Hematopoietic multipotent progenitor cell treated with erythropoietin and hydrocortisone succinate and interleukin-3 and kit ligand, for 8 days (in vitro differentiated cells): ENCODE measurements at places on chromosomes 5 and 9.

- no peak for DNase-seq
These were observed 268.7 kb downstream of the AOPEP start for GRCh38 chr9:94995048-94995693.

DNA sequence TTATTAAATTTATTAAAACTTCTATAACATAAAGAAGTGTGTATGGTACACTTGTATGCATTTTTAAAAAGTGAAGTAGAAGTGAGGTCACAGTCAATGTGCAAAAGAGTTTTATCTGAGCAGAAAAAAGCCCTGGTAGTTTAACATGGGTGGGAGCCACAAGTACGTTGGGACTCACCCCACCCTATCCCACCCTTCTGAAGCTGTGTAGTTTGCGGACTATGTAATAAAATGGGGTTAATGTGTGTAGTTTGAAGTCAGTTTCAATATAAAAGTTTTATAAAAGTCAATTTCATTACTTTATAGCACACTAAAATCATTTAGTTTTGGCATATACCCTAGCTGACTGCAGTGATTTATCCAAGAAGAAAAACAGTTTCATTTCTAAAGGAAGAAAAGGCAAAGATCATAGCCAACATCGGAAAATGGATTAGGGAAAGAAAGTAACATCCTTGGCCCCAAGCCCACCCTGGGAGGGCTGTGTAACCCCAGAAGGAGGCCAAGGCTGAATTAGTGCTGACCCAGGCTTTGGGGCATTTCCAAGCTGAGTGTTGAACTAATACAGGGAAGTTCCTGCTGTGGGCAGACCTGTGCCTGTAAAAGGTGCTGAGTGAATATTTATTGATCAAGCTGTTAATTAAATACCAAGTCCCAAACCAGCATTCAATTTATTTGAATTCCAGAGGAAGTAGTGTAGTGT, 398.6 kb upstream of the ADAMTSL1 start:
- no peak for DNase-seq

DNA sequence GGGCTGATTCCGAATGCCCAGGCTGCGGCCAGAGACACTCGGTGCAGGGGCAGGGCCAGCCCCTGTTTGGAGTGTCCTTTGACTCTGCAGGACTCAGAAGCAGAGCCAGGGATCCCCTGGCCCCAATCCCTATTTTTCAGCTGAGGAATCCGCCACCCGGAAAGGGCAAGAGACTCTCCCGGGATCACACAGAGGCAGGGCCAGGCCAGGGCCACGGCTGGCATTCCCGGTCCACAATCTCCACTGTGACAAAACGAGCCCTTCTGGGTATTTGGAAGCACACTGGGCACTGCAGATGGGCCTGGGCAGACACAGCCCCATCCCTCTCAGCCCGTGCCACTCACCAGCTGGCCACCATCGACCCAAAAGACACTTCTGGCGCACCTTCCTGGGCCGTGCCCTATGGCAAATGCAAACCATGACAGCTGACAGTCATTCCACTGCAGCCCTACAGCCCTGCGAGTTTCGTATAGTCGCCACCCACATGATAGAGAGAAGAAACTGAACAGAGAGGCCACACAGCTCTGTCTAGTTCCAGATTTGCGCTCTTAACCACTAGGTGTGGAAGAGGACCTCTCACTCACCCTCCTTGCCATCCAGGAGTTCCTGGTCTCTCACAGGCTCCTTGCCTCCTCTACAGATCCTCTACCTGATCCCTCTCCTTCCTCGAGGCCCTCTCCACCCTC, 13.3 kb downstream of the NR5A1 start:
- no peak for DNase-seq

- DNase-seq = peak; percentile 58
These were observed 1.8 kb downstream of the RNF130 start for GRCh38 chr5:180069589-180070247.

DNA sequence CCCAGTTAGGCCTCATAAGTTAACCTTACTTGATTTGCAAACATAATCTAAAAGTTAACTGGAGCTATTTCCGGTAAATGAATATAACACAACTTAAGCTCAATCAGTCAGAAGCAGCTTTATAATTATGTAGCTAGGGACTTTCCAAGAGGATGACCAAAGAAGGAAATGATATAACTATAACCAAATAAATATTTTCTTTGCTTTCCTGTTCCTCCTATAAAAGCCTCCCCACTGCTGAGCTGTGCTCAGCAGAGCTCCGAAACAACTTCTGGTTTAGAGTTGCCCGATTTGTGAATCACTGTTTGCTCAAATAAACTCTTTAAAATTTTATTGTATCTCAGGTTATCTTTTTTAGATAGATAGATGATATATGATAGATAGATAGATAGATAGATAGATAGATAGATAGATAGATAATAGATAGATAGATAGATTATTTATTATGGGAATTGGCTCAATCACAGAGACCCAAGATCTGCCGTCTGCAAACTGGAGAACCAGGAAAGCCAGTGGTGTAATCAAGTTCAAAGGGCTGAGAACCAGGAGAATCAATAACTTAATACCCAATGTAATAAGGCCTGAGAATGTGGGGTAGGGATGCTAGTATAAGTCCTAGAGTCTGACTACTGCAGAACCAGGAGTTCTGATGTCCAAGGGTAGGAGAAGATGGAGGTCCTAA, 19.3 kb upstream of the TMEM161B start:
- DNase-seq = no peak

GRCh38 chr5:145110834-145111233, 724.3 kb downstream of the PRELID2 start:
- no peak for DNase-seq

DNA sequence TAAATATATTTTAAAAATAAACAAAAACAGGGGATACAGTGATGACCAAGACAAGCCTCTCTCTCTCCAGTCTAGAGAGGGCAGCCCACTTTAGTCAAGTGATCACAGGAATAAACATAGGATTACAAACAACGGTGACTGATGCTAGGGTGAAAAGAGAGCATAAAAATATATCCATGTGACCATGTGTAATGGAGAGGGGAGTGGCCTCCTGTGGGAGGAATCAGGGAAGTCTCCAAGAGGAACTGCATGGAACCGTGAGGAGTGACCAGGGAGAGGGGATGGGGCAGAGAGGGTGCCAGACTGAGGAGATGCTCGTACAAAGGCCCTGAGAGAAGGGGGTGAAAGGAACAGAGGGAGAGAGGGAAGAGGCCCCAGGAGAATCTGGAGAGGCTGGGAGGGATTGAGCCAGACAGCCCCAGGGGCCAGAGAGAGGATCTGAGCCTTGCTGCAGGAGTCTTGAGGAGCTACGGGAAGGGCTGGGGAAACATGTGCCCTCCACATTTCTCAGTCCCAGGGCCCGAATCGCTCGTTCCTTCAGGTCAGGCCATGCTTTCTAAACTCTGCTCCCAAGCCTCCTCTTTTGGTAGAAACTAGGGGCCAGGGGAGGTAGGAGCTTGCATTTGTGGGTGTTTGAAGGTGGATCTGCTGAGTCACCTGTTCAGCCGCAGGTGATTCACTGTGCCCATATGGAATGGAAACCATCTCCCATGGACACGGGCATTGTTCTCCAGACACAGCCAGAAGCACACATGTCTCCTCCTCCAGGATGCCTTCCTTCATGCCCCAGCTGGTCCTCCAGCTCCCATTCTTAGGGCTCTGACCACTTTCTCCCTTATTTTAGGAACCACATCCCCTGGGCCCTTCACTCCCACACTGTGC, 63.8 kb downstream of the PAX5 start:
- DNase-seq = no peak

DNA sequence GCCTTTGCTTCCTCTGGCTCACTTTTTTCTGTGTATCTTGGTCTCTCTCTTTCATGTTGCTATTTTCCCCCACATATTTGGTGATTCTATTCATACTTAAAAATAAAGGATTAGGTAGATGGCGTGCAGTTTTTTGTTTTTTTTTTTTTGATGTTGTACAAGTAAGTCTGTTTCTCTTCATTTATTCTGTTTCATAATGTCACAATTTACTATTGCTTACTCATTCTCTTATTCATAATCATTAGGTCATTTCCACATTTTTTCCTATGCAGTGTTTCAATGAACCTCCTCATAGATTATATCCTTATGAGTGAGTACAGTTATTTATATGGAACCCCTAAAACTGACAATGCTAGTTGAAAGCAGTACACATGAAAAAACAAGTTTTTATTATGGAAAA, 136.3 kb downstream of the APBA1 start:
- DNase-seq = no peak

DNA sequence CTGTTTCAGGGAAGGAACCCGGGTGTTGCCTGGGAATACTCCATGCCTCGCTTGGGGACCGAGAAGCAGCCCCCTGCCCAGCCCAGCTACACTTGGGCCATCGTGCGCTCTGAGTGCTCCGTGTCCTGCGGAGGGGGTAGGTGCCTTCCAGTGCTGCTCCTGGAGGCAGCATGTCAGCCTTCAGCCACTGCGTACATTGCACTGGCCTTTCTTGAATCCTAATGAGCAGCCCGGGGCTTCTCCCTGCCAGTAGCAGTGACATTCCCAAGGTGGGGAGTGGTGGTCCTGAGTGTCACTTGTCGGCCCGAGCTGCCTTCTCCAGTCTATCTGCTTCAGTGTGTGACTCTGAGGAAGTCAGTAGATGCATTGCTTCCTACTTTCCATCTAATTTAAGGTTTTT, 101.9 kb downstream of the ADAMTS16 start:
- no peak for DNase-seq

GRCh38 chr5:172685091-172685490, 44.0 kb downstream of the NEURL1B start:
- no peak for DNase-seq

GRCh38 chr5:63164838-63165535, 586.4 kb downstream of the LRRC70 start:
- DNase-seq = no peak

GRCh38 chr9:99606296-99606695, 215.4 kb upstream of the NR4A3 start:
- DNase-seq = no peak

DNA sequence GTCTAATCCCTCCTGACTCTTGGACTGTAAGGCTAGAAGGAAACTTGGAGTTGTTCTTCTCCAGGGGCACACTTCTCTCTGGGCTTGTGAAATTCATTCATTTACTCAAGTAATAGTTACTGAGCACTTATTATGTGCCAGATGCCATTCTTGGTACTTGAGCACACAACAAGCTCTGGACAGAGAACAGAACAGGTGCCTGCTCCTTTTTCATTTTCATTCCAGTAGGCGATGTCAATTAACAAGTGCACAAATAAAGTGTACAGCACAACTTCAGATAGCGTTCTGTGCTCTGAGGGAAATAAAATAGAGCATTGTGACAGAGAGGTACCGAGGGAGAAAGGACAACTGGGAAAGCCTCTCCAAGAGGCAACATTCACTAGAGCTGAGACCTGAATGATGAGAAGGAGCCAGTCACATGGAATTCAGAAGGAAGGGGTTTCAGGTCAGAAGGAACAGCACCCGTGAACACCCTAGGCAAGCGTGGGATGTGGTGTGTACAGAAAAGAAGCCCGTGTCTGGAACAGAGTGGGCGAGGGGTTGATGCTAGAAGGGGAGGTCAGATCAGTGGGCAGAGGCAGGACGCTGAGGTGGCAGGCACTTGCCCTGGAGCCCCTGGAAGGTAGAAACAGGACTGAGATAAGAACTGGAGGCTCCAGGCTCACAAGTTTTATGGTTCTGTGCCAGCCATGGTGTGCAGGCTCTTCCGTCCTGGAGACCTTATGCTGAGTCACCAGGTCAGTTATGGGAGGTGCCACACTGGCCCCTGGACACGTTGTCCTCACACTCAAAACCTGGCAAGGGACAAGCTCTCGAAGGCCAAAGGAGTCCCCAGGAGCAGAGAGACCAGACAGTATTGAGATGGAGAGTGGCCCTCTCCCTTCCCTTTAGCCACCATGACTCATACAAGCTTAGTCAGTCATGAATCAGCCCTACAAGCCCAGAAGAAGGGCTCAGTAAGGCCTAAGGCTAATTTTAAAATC, 7.2 kb upstream of the ABLIM3 start:
- peak; percentile 23 for DNase-seq

- DNase-seq = no peak
These were observed 50.7 kb downstream of the MSX2 start for GRCh38 chr5:174775081-174775480.

- peak; percentile 12 for DNase-seq
These were observed 84.1 kb downstream of the AMBP start for GRCh38 chr9:113993838-113994540.

DNA sequence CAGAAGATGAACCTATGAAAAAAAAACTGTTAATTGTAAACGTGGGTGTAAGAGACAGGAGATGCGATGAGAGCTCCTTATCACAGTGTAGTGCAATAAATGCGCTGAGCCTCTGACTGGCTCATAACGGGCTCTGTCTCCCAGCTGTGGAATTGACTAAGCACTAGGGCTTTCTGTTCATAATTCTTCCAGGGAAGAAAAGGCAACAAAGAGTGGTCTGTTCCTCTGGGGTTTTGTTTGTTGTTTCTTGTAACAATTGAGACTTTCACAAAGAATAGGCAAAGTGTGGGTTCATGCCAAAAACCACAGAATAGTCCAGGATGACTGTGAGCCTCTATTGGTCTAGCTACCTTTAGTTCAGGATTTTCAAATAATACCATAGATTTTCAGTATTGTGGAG, 39.4 kb downstream of the UBE2QL1 start:
- no peak for DNase-seq

DNA sequence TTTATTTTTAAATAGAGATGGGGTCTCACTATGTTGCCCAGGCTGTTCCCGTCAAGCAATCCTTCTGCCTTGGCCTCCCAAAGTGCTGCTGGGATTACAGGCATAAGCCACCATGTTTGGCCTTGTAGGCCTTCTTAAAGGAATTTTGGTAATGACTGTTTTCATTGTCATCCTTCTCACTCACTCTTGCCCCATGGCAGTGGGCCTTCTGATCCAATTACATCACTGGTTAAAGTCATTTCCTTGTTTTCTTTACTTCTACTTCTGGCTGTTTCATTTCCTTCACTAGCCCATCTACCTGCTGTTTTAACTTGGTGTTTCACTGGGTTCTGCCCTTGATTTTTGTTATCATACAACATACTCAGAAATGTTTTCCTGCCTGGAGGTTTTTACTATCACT, 20.1 kb upstream of the NIM1K start:
- no peak for DNase-seq

- peak; percentile 99 for DNase-seq
These were observed 5.9 kb upstream of the PRKACG start for GRCh38 chr9:69019808-69020207.

DNA sequence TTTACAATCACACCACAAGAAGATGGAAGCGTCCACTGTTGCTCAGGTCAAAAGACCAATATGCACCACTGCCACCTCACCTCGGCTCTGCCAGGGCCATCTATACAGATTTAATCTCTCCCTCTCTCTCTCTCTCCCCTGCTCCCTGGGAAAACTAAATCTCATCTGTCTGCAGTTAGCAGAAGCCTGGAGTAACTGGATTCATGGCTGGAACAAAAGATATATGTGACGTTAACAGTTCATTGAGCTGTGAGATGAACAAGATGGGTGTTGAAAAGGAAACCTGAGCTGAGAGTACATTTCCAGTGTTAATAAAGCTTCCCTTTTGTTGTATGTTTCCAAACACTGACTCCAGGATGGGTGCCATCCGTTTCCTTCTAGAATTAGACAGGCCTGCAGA, 369.7 kb downstream of the CDK5RAP2 start:
- no peak for DNase-seq

DNA sequence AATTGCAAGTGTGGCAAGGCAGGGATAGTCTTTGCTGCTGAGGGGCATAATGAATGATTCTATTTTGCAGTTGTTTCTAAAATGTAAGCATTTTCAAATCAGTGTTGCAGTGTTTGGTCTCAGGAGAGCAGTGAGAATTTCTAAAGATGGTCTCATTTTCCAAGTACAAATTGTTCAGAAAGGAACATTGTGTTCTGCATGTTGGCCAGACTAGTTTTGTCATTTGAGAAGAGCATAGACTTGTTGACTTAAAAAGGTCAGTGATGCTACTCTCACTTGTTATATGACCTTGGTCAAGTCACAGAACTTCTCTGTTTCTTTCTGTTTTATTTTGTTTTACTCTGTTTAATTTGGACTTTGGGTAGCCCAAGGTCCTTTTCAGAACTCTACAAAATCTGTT, 344.6 kb downstream of the OSTF1 start:
- DNase-seq = no peak
